Muscle of arm (tissue), 14 donors: ENCODE measurements at places on chromosomes 13 and 19.

DNA sequence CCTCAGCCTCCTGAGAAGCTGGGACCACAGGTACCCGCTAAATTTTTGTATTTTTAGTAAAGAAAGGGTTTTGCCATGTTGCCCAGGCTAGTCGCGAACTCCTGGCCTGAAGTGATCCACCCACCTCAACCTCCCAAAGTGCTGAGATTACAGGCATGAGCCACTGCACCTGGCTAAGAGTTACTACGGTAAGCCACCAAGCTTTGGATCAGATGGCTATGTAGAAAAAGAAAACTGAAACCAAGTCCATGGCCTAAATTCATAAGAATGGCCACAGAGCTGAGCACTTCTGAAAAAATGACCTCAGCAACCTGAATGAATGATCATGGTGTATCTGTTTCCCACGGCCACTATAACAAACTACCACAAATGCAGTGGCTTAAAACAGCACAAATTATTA is 9.4 kb downstream of the OPA3 start:
- DNase-seq = no peak

DNA sequence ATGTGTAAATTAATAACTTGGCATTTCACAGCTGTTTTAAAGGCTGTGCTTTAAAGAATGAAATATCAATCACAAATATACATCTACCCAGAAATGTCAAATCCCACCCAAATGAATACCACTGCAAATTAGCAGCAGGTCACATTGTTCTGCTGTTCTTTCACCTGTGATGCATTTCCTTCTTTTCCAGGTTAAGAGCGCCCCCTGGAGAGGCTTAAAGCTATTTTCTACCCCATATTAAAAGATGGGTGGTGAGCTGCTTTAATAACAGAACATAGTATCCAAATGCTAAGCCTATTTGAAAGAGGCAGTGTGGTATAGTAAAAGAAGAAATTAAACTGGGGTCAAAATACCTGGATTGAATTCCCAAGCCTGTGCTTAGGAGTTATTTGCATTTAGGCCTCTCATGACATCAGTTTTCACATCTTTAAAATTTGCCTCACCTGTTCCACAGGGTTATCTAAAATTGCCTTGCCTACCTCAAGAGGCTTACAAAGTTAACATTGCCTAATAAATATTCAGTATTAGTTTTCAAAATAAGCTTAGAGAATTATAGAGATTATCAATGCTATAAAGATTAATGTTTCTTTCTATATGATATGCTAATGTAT is 396.9 kb upstream of the SLITRK5 start:
- DNase-seq = peak; percentile 31

- DNase-seq = no peak
These were observed 39.2 kb upstream of the CSNK1A1L start for GRCh38 chr13:37144661-37145060.

- no peak for DNase-seq
These were observed 35.3 kb downstream of the MPHOSPH8 start for GRCh38 chr13:19668778-19669177.

DNA sequence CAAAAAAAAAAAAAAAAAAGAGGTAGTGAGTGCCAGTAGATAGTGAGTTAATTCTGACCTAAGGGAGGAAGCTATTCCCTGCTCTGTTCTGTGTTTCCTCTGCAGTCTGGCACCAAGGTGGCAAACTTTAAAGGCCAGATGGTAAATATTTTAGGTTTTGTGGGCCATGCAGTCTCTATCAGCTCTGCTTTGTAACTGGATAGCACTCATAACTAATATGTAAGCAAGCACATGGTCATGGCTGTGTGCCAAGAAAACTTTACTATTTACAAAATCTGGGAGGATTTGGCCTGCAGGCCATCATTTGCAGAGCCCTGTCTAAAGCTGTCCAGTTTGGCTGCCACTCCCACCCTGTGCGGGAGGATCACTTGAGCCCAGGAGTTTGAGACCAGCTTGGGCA is 4.3 kb downstream of the PIN1 start:
- no peak for DNase-seq
